ENCODE measurements at places on chromosomes 12 and 14.

GRCh38 chr14:76761960-76762410 lies 717 bp downstream of the VASH1 start:
- no peak for DNase-seq

- DNase-seq, result no peak
Measured at GRCh38 chr14:101535232-101535631, 26.1 kb upstream of the DIO3 start.

DNA sequence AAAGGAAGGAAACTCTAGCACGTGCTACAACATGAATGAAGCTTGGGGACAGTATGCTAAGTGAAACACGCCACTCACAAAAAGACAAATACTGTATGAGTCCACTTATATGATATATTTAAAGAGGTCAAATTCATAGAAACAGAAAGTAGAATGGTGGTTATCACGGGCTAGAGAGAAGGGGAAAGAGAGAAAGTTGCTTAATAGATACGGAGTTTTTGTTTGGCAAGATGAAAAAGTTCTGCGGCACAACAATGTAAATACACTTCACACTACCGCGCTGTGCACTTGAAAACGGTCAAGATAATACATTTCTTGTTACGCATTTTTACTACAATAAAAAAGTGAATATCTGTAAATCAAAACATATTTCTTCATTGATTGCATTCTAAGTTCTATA lies 37.3 kb downstream of the FBLN5 start:
- no peak for DNase-seq

GRCh38 chr14:31127690-31128089 lies 79.9 kb downstream of the HECTD1 start:
- DNase-seq, result no peak

- DNase-seq, result peak; percentile 84
Measured at GRCh38 chr14:103880348-103881267, 33.2 kb upstream of the PPP1R13B start.
